CD4-positive, alpha-beta T cell treated with Interleukin-15 for 1 hour (primary cell): ENCODE measurements at places on chromosomes 5 and 9.
A peak's percentile ranks its signal among the peaks of the same experiment; 100 is the strongest.

DNA sequence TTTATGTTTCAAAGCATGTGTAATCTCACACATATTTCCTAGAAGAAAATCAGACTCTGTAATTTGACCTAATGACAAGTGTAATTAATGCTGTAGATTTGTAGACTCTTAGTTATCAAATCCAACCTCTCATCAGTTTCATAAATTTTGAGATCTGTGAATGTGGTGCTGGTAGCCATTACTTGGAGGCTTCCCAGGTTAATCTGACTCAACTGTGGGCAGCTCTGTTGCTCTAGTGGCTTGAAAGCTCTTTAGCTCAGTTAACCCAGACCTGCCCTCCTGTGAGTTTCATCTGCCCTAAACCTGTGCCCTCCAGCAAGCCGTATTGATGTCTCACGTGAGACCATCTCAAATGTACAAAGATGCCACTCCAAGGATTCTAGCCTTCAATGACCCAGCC lies 323.4 kb downstream of the FBXL7 start:
- DNase-seq = no peak

DNA sequence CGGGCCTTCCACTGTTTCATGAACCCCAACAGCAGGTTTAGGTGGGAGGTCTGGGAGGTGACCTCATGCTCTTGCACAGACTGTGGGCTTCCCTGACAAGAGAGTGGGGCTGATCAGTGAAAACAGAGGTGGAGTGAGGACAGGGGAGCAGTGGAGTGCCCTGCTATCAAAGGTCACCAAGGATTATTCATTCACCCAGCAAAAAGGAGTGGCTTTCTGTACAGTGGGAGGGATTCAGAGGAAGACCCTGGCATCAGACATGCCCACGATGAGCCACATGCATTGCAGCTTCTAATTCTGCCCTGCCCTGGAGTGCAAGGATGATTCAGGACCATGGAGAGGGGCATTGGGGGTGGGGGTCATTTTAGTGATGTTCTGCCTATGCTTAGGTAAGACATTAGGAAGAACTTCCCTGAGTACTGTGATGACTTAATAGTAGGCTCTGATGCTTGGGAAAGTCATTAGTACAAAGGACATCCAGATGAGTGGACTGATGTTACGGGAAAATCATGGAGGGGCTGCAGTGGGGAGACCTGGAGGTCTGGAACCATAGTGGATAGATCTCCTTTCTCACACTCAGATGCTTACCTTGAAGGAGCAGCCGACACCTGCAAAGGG lies 12.8 kb downstream of the TRAF1 start:
- DNase-seq = no peak

DNA sequence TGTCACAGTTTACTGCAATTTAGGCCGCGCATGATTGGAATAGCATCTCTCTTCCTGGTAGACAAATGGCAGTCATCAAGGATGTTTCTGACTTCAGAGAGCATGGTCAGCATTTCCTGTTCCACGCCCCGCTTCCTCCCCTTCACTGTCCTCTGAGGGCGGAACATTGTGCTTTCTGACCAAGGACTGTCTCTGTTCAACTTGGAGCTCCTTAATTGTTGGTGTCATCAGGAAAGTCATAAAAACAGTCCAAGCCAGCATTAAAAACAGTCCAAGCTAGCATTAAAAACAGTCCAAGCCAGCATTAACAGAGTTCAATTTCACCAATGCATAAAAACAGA lies 301.3 kb upstream of the IRX4 start:
- no peak for DNase-seq

DNA sequence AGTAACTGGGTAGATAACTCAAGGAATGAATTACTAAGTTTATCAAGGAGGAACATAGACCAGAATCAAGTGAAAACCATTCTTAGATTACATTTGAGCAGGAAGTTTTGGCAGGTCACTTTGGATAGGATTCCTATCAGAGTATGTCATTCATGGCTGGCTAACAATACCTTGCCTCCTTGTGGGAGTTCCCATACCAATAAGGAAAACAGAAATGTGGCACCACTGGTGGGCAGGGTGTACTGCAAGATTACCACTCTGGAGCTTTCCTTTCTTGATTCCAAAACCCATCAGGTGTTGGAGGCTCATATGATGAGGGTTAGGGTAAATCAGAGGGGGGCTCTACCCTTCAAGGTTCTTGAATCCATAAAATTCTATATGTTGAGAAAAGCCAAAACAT lies 18.6 kb upstream of the SPATA31D1 start:
- no peak for DNase-seq

DNA sequence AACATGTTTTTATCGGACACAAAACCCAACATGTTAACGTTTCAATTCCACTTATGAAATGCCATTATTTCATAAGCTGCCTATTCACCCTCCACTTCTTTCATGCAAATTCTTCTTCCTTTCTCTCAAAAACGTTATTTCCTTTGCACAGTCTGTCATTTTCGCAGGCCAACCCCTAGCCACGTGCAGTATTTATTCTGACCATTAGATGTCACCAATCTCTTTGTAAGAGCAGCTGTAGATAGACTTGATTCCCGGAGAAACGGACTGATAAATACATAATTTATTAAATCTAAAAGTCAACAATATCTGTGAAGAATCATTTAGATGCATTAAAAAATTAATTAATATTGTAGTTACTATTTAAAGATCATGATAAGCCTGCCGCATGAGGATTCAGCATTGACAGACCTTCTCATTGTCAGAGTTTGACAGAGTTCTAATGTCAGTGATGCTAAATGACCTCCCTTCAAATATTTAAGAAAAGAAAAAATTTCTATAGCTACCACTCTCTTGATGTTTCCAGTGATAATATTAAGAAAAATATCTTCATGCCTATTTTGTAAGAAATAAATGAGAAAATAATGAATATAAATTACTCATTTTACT lies 933.6 kb downstream of the CDH12 start:
- no peak for DNase-seq

GRCh38 chr9:127176631-127177030 lies 54.2 kb upstream of the ANGPTL2 start:
- DNase-seq = no peak

DNA sequence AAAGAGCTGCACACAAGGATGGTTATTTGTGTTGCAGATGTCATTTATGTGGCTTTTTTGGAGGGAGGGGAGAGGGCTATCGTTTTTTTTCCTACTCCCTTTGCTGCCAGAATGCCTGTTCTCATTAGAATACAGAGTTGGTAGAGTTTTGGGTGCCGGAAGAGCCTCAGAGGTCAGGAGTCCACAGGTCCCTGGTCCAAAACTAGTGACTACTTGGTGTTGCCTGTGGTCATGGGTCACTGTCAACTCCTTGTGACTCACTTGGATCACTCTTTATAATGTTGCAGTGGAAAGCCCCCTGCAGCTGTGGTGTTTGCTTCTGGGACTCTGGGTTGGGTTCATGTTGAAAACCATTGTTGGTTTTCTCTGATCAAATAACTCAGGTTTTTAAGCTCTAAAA lies 131.4 kb downstream of the MAST4 start:
- no peak for DNase-seq

DNA sequence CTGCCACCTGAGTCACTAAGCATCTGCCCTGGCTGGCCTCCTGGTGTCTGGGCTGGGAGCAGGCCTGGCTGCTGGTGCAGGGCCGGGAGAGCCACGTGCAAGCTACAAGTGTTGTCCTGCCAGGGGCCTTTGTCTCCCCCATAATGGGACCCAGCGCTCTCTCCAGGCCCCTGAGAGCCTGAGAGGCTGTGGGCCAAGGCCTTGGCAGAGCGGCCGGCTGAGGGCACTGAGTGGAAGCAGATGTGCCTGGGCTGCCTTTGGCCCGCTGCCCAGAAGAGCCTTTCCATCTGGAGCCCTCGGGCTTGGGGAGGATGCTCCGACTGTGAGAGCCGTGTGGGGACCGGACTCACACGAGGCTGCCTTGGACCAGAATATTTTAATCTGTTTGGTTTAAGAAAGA lies 185.5 kb downstream of the RGS3 start:
- DNase-seq = no peak

DNA sequence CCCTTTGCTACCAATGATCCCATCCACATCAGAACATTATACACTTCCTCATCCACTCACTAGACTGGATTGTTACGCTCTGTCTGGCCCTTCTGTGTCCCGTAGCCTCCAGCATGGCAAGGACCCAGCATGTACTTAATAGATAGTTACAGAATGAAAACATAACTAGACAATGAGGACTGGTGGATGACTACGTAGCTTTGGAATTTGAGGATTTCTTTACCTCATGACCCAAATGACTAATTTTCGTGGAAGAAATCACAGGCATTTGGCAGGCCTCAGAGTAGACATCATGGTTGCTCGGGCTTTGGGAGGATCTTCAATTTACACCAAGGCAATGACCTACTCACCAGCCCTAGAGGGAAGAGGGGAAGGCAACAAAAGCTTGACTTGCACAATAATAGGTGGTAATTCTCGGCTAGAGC lies 299.8 kb downstream of the TLE1 start:
- no peak for DNase-seq

GRCh38 chr9:93603011-93603410 lies 26.6 kb downstream of the PHF2 start:
- no peak for DNase-seq

GRCh38 chr5:505951-506525 lies 18.2 kb downstream of the SLC9A3 start:
- DNase-seq = no peak

DNA sequence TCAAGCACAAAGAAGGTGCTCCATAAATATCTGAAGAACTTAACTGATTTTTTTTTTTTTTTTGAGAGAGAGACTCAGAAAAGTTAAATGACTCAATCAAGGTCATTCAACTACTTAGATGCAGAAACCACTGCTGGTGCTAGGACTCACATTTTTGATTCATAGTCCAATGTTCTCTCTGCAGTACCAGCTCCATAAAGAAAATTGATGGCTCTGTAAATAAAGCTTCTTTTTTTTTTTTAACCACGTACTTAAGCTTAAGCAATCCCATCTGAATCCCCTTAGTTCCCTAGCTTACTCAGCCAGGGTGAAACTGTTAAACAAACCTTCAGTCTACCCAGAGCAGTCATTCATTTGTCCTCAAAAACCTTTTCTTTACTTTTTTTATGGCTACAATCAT lies 657.0 kb upstream of the WWC1 start:
- no peak for DNase-seq

- peak; percentile 59 for DNase-seq
Measured at GRCh38 chr9:122213589-122214413, 15.0 kb downstream of the LHX6 start.

DNA sequence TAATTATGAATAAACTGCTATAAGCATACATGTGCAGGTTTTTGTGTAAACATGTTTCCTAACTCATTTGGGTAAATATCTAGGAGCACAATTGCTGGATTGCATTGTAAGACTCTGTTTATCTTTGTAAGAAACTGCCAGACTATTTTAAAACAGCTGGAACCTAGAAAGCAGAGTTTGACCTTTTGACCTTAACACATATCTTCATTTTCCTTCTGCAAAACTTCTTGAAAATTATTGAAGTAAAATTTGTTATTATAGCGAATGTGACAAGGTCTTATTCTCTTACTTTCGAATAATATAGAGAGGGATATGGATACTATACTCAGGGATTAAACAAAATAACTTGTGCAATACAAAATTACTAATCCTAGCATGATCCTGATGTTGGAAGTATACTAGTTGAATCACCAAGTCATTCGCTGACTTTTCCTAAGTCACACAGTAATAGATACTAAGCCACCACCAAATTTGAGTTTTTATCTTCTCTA lies 3.2 kb upstream of the ANXA1 start:
- no peak for DNase-seq

DNA sequence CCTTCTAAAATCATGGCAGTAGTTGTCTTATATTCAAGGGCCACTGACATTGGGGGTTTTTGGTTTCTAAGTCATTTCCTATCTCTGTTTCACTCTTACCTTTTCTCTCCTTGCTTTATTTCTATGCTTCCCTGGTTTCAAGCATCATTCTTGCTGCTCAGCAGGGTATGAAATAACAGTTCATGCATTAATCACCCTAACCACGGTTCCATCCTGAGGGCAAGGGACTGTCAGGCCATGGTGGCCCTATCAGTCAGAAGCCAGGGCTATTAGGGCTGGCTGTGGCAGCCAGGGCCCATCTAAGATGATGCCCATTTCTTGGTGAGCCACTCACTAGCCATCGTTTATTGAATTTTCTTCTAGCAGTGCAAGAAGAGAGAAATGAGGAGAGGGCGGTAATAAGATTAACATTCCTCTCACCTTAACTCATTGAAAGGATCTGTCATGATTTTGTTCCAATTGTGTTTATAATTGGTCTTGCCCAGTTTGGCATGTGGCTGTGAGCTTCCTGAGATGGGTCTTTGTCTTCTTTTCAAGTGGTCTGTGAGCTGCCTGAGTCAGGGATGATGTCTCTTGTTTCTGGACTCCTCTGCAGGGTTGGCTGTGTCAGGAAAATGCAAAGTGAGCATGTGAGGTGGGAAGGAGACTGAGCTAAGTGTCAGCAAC lies 45.2 kb downstream of the CYSTM1 start:
- DNase-seq = no peak

DNA sequence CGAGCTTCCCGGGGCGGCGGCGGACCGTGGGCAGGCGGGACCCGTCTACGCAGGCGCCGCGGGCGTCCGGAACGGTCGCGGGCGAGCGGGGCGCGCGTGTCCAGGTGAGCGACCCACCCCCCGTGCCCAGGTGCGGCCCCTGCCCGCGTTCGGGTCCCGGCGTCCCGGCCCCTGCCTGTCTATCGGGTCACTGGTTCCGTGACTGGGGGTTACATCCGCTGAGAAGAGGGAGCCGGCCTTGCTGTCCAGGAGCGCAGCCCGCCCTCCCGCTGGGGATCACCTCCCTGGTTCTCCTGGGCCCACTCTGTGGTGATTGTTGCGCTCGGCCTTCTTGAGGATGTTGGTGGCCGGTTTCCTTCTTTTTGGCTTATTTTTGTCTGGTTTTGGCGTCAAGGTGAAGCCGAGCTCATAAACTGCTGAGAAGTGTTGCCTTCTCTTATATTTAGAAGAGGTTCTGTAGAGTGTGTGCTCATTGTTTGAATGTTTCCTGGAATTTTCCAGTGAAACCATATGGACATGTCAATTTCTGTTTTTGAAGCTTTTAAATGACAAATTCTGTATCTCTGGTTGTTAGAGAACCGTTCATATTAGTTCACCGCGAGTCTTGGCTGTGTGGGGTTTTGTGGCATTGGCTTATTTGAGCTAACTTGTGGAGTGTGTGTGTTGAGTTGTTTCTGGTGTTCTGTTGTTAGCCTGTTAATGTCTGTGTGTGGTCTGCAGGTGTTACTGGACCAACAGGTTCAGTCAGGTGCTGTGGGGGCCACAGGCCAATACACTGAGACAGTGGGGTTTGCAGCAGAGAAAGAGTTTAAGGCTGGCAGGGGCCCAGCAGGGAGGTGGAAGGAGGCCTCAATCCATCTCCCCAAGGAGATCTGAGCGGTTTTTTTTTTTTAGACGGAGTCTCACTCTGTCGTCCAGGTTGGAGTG lies 621 bp downstream of the CEP72 start:
- no peak for DNase-seq

- DNase-seq = no peak
Measured at GRCh38 chr9:100064872-100065581, 33.8 kb downstream of the ERP44 start.

- no peak for DNase-seq
Measured at GRCh38 chr5:62701036-62701435, 122.4 kb downstream of the LRRC70 start.

- DNase-seq = no peak
Measured at GRCh38 chr5:20158006-20158405, 170.0 kb upstream of the CDH18 start.

GRCh38 chr5:53900677-53901076 lies 340.2 kb downstream of the NDUFS4 start:
- no peak for DNase-seq

- DNase-seq = no peak
Measured at GRCh38 chr9:121942866-121943382, 150.2 kb downstream of the TTLL11 start.
